Activated naive CD4-positive, alpha-beta T cell treated with Interleukin-2 at 50 U/mL for 16 hours (primary cell): ENCODE measurements at places on chromosomes 7 and 10.

DNA sequence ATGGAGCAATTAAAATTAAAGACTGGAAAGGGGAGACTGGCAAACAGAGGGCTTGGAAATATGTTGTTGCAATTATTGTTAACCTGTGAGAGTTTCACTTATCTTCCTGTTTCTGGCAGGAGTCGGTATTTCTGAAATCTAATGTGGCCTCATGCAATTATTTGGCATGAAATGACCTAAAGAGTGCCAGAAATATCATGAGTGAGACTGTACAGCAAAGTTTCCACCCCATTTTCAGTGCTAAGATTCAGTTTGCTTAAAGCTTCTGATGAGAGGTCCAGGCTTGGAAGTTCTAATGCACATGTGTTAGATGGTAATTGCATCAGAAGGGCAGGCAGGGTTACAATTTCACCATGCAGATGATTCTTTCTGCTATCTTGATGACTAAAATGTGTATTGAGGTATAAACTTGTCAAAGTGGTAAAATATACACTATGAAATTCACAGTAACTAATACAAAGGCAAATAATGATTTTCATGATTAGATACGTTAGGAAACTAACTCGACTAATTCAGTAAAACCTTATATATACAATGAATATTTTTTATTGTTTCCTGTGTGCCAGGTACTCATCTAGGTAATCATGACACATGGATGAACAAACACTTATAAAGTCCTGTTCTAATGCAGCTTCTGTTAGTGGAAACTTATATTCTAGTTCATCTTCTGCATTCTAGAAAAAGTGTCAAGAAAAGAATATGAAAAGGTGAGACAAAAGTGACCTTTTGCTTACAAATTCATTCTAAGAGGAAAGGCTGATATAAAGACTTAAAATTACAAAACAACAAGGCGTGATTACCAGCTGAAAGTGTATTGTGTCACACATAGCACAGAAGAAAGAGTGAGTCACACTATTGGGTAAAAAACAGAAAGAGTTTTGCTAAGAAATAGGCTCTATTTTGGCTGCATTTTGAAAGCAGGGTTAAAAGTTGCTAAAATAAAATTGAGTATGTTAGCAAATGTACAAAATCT is 533.4 kb upstream of the SEMA3D start:
- DNase-seq: no peak

- no peak for DNase-seq
Observed at GRCh38 chr7:82247814-82248433, 195.7 kb downstream of the CACNA2D1 start.

GRCh38 chr10:11875494-11876281 is 52.5 kb downstream of the PROSER2 start:
- DNase-seq: no peak

DNA sequence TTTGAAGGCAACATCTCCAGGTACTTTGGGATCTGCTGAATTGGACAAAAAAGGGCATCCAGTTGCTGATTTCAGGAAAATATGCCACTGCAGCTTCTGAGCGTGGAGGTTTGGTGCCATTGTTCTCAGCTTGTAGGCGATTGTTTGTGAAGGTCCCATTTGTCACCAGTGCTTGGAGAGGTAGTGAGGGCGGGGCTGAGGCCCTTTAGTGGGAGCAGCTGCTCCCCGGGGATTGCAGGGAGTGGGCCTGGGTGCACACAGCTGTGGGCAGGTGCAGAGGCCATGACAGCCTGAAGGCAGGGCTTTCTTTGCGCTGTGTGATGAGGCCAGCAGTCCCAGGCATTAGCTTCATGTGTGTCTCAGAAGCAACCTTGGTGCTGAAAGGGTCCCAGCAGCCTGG is 3.9 kb downstream of the FAM20C start:
- DNase-seq: no peak

- no peak for DNase-seq
Observed at GRCh38 chr7:151012911-151013347, 11.4 kb downstream of the ATG9B start.
